Osteocyte (in vitro differentiated cells): ENCODE measurements at places on chromosomes 7 and 10. TPM values are rescaled to one million over a fixed set of nuclear protein-coding genes. Genes with fewer than 3 reads are reported as not detected.

MRPS17 gene
- 13.6 and 14.0 TPM in 2 replicates for total RNA-seq

TBXAS1 gene
- 2.9 and 3.5 TPM in 2 replicates for total RNA-seq

ASAH2 gene
- total RNA-seq: 1.1 and 4.3 TPM in 2 replicates

TMEM213 gene
- total RNA-seq: not detected in 2 replicates

TMEM184A gene
- 0.27 and 0.29 TPM in 2 replicates for total RNA-seq

HACD1 gene
- total RNA-seq: 25.1 and 28.6 TPM in 2 replicates

WASHC2C gene
- total RNA-seq: 62.8 and 70.5 TPM in 2 replicates

CHAT gene
- not detected in 2 replicates for total RNA-seq

CACNA2D1 gene
- 24.3 and 25.2 TPM in 2 replicates for total RNA-seq

SEC24C gene
- 64.1 and 64.2 TPM in 2 replicates for total RNA-seq

RADIL gene
- total RNA-seq: 2.1 and 3.4 TPM in 2 replicates

SAP25 gene
- total RNA-seq: 1.5 TPM in 1 of 2 replicates, not detected in the other

TSPAN12 gene
- 13.2 and 14.0 TPM in 2 replicates for total RNA-seq
